ENCODE measurements at places on chromosomes 7 and 10.
A peak's percentile ranks its signal among the peaks of the same experiment; 100 is the strongest.

- DNase-seq: no peak
Observed at GRCh38 chr7:117297606-117298005, 25.3 kb downstream of the WNT2 start.

DNA sequence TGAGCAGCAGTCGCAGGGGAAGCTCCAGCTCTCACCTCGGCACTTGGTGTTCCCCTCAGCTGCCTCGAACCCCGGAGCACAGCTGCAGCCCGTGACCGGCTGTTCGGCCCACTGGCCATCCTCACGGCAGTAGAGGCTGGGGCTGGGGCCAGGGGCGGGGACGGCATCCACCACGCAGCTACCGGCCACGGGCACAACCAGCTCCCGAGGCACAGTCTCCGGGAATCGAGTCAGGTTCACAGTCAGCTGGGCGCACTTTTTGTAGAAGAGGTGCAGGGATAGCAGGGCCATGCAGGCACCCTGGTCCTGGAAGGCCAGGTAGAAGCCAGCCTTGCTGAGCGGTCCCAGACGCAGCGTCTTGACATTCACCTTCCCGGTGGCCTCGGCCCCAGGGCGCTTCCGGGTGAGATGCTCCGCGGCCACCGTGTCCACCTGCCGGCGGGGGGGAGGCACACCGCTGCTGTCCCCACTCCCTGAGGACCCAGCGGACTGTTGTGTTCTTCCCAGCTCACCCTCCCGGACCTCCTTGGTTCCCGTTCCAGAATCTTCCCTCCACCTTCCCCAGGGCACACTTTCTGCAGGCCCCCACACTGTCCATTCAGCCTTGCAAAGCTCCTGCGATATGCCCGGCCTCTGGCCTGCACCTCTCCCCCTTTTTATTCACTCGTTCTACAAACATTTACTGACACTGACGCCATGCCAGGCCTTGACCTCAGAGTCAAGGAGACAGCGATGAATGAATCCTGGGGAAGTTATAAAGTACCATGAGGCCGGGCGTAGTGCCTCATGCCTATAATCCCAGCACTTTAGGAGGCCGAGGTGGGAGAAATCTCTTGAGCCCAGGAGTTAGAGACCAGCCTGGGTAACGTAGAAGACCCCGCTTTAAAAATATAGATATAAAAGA lies 4.8 kb downstream of the EPHB4 start:
- no peak for DNase-seq

DNA sequence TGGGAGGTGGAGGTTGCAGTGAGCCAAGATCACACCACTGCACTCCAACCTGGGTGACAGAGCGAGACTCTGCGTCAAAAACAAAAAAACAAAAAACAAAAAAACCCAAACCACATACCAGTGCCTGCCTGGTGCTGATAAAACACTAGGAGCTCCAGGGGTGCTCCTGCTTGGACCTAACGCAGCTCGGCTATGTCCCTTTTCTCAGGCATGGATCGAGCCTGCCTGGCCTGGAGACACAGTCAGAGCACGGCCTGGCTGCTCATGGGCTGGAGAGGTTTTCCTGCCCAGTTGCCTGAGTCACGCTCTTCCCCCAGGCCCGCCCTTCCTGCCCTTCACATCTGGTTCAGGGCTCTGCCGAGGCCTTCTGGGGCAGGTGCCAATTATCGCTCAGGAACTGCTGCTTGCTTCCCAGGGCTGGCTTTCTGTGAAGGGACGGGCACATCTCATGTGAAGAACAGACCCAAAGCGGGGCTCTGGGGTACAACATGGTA lies 12.6 kb upstream of the NPFFR1 start:
- peak; percentile 80 for DNase-seq

DNA sequence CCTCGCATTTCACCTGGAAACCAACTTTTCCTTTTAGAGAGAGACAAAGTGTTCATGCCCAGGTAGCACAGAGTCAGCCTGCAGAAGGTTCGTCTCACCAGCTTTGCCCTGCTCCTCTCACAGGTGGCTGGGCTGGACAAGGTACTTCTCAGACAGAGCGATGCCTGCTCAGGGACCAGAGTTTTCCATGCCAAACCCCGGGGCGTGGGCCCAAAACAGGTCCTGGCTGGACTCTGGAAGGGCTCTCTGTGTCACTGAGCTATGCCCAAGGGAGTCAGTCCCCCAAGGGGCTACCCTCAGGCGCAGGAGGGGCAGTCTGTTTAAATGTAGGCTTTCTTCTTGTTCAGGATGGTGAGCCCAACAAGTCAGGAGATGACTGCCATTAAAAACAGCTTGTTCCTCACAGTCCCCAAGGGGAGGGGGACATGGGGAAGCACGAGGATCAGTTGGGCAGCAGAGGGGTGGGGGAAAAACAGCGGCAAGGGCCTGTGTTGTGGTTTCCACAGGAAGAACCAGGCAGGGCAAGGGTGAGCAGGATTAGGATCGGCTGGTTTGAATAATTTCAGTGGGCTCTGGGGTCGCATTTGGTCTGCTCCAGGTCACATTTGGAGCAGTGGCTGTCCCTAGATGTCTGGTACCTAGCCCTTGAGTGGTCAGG lies 55.5 kb upstream of the FIGNL1 start:
- DNase-seq: no peak

- DNase-seq: no peak
Observed at GRCh38 chr7:129222064-129222463, 2.8 kb upstream of the AHCYL2 start.

DNA sequence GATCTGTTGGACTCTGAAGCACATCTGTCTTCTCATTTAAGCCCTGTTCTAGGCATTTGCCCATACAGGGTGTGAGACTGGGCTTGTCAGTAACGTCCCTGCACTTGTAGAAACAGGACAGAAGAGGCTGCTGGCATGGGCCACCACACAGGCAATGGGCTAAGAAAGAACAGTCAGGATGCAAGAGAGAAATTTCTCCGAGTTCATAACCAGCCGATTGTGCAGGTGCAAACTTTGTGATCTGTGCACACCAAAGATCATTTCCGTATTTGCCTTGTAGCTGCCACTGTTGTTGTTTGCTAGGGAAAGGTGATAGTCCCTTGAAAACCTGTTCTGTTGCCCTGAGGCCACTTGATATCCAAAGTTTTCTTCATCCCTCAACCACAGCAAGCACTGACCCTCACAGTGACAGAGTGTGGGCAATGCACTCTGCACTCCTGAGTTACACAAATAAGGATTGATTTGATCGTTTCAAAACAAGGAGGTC lies 20.3 kb downstream of the KLF6 start:
- no peak for DNase-seq

DNA sequence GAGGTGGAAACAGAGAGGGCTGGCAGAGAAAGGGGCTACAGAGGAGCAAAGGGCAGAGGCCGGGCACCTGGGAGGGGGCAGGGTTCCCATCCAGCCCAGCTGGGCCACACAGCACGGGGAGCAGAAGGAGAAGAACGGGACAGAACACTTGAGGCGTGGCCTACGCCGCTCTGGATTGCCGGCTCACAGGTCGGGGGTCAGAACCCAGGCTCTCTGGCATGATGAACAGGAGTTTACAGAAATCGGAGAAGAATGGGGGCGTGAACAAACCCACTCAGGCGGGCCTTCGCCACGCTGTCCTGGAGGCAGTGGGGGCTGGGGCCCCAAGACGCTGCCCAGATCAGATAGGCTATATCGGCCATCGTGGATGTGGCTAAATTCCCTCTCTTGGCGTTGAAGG lies 362.2 kb upstream of the SHH start:
- DNase-seq: no peak

DNA sequence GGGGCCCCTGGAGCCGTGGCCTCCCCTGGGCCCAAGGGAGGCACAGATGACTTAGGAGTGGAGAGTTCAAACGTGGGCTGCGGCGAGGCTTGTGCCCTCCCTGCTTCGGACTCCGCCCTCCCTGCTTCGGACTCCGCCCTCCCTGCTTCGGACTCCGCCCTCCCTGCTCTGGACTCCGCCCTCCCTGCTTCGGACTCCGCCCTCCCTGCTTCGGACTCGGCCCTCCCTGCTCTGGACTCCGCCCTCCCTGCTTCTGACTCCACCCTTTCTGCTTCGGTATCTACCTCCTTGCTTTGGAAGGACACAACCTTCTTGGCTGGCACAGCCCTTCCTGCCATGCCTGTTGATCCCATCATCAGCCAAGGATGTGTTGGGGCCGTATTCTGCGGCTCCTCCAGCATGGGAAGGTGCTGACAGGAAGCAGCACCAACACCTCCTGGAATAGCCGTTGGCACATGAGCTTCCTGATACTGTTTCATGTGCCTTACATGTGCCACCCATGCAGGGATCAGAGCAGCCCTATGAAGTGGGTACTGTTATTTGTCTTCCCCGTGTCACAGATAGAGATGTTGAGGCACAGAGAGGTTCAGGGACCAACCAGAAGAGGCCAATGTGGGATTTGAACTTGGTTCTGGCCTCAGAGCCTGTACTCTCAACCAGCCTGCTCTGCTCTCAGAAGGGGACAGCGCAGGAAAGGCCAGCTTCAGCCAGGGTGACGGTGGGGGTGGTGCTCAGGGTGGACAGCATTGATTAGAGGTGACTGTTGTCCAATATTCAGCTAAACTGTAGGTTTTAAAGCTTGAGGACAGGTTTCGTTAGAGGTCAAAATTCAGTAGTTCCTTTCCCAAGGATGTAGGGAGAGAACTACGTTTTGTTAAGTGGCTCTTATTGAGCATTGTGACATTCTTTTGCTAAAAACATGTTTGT lies 114.5 kb downstream of the NKX6-2 start:
- DNase-seq: no peak

- DNase-seq: no peak
Observed at GRCh38 chr10:133157662-133158436, 2.2 kb upstream of the KNDC1 start.

DNA sequence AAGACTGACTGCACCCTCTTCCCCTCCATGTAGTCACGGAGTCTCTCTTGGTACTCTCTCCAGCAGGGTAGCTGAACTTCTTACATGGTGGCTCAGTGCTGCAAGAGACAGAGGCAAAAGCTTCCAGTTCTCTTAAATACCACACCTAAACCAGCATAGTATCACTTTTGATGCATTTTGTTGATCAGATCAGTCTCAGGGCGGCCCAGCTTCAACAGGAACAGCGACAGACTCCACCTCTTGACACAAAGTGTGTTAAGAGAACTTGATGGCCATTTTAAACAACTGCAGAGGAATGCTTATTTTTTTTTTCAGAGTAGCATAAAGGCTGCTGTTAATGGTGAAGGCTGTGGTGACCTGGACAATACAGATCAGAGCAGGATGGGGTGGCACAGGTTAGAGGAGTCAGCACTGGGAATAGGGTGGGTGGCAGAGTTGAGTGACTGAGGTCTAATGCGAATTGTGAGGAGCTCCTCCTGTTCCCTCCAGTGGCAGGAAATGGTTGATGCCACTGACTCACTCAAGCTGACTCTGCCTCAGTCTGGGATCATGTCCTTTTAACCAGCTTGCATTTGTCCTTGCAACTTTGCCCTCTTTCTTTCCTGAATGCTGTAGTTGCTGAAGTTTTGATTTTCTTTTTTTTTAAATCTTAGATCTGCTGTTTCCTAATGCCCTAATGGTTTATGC lies 17.3 kb downstream of the MGAM start:
- no peak for DNase-seq

DNA sequence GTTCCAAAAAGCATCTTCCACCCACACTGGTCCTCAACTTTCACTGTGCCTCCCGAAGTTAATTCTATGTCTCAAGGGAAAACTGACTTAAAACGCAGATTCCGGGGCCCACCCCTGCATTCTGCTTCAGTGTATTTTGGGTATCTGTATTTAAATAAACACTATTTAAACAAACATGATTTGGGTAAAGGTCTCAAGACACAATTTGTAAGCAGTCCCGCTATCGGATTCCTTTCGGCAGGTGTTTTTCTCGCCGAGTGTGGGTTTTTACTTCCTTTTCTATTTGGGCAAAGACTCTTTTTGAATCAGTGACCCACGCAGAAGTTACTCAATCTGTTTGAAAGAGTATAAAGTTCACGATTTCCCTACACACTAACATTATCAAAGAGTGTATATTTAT lies 1.2 kb downstream of the PDIA4 start:
- no peak for DNase-seq

DNA sequence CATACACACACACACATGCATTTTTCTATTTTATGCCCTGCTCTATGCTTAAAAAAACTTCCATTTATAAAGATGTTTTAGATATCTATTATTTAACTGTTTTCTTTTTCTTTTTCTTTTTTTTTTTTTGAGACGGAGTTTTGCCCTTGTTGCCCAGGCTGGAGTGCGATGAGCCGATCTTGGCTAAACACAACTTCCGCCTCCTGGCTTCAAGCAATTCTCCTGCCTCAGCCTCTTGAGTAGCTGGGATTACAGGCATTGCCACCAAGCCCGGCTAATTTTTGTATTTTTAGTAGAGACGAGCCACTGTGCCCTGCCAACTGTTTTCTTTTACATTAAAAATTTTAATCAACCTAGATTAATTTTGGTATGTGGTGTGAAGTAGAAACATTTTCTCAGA lies 45.6 kb upstream of the PURB start:
- no peak for DNase-seq

DNA sequence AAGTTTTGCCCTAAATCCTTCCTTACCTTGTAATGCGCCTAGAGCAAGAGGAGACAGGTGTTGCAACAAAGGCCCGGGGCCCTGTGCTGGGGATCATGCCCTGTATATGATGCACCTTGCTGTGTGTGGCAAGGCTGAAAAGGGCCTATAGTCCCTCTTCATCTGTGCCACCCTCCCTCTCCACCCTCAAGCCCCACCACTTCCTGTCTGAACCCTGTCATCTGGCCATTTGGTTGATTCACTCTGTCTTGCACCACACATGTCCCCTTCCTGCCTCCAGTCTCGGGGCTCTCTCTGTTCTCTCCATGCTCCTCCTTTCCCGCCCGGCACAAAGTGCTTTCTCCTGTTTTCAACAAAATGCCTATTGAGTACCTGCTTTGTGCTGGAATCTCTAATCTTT lies 11.5 kb upstream of the MALSU1 start:
- no peak for DNase-seq

DNA sequence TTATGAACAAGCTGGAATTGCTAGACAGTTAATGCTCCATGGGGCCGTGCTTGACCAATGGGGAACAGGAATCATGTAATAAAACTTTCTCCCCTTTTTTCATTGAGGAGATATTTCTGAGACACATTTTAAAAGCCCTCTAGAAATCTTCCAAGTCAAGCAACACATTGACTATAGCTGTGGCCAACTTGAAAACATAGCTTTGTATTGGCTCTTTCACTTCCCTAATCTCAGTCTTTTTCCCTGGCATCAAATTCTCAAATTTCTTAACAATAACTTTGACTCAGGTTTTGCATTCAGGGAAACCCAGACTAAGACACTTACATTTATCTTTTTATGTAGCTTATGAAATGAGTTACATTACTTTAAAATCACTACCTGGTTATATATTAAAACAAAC lies 947.1 kb upstream of the MBL2 start:
- no peak for DNase-seq

GRCh38 chr7:11005202-11005601 lies 31.5 kb downstream of the PHF14 start:
- no peak for DNase-seq

Data from BJ (cell line).